HS-27A (cell line): ENCODE measurements at places on chromosomes 4 and X.
A peak's percentile ranks its signal among the peaks of the same experiment; 100 is the strongest.

- DNase-seq = no peak
These were observed 35.6 kb downstream of the PKD2 start for GRCh38 chr4:88043001-88043400.

DNA sequence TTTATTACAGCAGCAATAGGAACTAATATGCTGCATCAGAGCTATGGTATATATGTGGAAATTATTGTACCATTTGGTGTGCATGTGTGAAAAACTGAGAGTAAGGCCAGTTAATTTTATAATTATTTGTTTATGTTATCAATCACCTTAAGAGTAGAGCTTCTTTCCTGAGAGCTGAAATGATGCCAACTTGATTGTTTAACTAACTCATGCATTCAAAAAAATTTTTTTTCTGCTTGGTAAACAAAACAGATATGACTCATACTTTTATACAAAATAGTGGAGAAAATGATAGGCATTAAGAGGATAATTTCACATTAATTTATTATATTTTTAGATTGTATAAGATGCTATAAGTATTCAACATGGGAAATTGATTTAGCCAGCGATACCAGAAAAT is 622.7 kb downstream of the RAPGEF2 start:
- DNase-seq = no peak

DNA sequence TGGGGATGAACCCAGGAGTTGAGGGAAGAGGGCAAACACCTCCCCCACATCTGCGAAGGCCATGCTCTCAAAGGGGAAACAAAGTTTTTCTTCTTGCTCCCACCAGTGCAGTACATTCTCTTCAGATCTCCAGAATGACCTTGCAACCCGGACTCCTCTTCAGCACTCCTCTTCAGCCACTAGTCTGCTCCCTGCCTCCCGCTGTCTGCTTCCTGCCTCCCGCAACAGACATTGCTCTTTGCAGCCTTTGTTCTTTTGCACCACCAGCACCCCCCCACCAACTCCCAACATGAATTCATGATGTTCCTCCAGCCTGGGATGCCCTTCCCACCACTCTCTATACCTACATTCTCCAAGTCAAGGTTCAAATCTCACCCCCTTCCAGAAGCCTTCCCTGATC is 32.1 kb downstream of the UTP14A start:
- no peak for DNase-seq

GRCh38 chr4:88439161-88439760 is 17.7 kb upstream of the HERC5 start:
- DNase-seq = no peak

GRCh38 chrX:7235071-7235470 is 87.1 kb upstream of the PUDP start:
- DNase-seq = no peak

- DNase-seq = peak; percentile 30
These were observed 282.9 kb downstream of the USP46 start for GRCh38 chr4:52376132-52376704.

DNA sequence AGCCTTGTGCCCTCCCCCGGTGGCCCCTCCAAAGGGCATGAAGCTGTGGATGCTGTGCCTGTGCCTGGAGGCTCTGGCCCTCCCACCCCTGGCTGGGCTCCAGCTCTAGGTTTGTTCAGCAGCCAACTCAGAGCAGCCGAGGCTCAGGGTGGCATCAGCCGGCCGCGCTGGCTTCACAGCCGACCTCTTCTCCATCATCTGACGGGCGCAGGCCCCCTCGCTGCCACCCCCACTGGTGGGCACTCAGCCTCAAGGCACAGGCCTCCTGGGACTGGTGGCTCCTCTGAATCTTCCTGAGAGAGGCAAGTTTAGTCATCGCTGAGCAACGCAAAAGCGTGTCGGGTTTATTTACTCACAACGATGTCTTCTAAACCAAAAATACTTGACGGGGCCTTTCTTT is 46.0 kb downstream of the PCGF3 start:
- no peak for DNase-seq

DNA sequence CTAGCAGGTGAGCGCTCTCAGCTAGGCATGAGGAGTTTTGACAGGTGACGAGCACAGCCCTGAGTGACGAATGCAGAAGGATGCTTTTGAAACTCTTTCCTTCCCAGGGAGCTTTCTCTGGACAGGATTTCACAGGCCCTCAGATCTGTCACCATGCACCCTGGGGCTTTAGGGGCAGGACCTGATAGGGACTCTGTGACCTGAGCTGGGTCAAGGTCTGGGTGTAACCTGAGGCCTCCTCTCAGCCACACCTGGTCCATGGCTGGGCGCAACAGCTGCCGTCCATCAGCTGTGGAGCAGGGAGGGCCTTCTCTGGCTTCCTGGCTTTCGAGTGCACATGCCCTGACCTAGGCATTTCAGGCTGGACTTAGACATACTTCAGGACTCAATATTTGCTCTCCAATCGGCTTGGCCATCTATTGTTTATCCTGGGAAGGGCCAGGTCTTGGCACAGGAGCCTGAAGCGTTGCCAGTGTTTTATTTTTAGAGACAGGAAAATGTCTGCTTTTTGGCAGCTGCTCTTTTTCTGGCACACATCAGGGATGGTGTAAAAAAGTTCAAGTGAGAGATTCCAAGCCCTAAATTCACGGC is 56.4 kb downstream of the C4orf51 start:
- no peak for DNase-seq

- DNase-seq = no peak
These were observed 82.3 kb upstream of the MXRA5 start for GRCh38 chrX:3428792-3429191.

DNA sequence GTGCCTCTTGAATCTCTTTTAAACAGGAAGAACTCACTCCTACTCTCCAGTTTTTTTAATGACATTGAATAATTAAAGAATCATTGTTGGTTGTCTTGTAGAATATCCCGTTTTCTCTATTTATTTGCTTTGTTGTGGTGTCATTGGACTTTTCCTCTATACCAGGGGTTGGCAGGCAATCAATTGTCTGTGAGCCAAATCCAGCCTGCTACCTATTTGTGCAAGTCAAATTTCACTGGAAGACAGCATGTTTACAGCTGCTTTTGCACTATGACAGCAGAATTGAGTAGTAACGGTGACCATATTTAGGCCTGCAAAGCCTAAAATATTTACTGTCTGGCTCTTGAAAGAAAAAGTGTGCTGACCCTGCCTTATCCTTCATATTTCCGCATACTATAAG is 34.8 kb downstream of the POLA1 start:
- no peak for DNase-seq

DNA sequence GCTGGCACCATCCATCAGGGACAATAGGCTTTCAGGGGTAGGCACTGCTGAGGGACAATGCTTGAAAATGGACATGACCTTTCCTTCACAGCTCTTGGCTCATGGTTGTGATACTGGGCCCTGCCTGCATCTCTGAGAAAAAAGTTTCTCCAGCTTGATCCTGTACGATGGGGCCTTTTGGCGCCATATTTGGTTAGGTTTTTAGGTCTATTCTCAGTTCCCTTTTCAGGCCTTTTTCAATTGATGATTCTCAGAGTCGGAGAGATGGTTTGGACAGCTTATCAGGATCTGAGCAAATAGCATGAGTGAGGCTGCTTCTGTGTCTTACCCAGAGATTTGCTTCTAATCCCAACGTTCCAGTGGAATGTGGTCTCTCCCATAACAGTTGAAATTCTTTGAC is 141.6 kb downstream of the ZNF518B start:
- no peak for DNase-seq

DNA sequence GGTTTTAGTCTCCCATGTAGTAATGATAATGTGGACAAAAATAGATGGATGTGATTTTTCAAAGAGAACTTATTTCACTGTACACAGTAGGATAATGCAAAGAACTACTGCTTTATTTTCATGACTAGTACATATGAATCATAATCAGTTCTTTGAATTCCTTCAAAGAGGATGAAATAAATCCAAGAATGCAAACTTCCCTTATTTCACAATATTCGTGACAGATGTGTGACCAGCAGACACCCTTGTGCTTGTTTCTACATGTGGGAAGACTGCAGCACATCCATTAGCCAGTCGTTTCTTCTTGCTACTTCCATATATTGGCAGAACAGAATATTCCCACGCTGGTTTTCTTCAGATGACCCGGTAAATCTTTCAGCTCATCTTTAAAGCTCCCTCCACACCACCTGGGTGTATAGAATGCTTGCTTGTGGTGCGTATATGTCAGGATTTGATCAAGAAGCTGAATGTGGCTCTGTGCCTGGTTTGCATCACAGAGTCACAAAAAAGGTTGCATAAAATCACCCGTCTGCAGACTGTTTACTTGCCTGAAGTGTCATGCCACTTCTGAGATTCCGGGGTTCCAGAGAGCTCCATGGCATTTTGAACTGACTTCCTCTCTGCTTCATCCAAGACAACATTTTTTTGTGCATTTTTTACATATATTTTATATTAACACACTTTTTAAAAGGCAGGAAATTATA is 47.7 kb upstream of the FAT4 start:
- DNase-seq = no peak

- DNase-seq = no peak
These were observed 372.7 kb upstream of the BOD1L1 start for GRCh38 chr4:14000091-14000814.

GRCh38 chr4:78776729-78777575 is 802 bp downstream of the BMP2K start:
- peak; percentile 55 for DNase-seq
